ENCODE measurements at places on chromosomes 6 and 20.

GRCh38 chr6:72715119-72715518, 93.3 kb downstream of the KCNQ5 start:
- DNase-seq, result no peak
- no peak overlapping the region for H3K4me3 ChIP-seq
- no peak overlapping the region for H3K27ac ChIP-seq
- no peaks in the 10 kb centered on the region for H3K36me3 ChIP-seq

GRCh38 chr20:40922865-40923264, 105.8 kb upstream of the TOP1 start:
- H3K4me3 ChIP-seq, result no peak overlapping the region
- H3K27me3 ChIP-seq, result no peaks in the 10 kb centered on the region
- H3K27ac ChIP-seq, result no peak overlapping the region

- no peak overlapping the region for H3K27ac ChIP-seq
- H3K36me3 ChIP-seq, result no peaks in the 10 kb centered on the region
- H3K4me3 ChIP-seq, result no peak overlapping the region
- DNase-seq, result no peak
- H3K27me3 ChIP-seq, result no peaks in the 10 kb centered on the region
Observed at GRCh38 chr6:91743756-91744155, 1156.9 kb upstream of the MAP3K7 start.

- no peak overlapping the region for H3K4me3 ChIP-seq
- no peaks in the 10 kb centered on the region for H3K36me3 ChIP-seq
- H3K27me3 ChIP-seq, result peaks cover 3% of the 10 kb centered on the region
- DNase-seq, result no peak
- H3K4me1 ChIP-seq, result peaks cover 5% of the 10 kb centered on the region
Observed at GRCh38 chr6:7507600-7507999, 33.9 kb upstream of the DSP start.

DNA sequence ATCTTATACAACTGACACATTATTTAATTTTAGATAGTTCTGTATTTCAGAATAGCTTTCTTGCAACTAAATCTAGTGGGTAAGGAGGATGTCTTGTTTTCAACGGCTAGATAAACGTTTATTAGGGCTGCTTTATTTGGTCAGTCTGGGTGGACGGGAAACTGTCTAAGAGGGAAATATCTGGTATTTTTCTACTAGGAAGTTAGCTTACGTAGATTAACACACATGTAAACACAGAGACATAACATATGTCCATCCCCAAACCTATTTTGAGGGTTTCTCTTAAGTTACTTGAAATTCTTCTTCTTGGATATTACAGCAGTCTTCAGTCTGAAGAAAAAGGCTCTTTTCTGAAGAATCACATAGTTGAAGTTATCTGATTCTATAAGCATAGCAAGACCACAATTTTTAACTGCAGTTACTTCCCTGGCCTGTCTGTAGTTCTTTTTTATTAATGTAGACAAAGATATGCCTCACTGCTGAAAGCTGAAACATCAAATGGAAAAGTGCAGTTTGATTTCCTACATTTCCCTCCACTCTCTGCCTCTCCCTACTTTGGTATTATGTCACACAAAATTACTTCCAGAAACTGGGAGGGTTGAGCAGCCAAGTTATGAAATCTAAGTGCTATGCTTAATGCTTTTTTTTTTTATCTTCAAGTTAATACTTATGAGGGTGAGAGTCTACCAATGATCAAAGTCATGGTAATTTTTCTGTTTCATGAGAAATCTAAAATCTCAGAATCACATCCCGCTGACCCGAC, 37.4 kb downstream of the PLAGL1 start:
- no peak overlapping the region for H3K4me3 ChIP-seq
- DNase-seq, result no peak
- peaks cover 3% of the 10 kb centered on the region for H3K36me3 ChIP-seq
- peak overlapping the region; percentile 52 for H3K27ac ChIP-seq
- H3K27me3 ChIP-seq, result no peaks in the 10 kb centered on the region

- no peaks in the 10 kb centered on the region for H3K4me1 ChIP-seq
- H3K27me3 ChIP-seq, result no peaks in the 10 kb centered on the region
Observed at GRCh38 chr6:35168461-35168861, 27.3 kb upstream of the TCP11 start.

DNA sequence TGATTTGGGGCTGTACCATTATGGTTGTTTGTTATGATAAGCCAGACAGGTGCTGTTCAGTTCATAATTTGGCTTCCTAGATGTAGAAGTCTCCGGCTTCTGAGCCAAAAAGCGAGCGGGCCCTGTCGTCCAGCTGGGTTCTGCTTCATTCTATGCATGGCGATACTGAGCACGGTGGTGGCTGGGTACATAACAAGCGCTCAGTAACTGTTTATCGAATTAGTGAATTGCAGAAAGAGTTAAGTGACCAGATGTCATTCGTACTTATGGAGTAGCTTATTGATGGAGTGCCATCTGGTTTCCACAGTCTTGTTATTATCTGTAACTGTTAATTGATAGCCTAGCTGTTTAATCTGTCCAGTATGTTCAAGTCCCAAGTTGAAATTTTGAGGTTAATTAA, 85.0 kb downstream of the DTD1 start:
- H3K36me3 ChIP-seq, result no peaks in the 10 kb centered on the region
- no peak overlapping the region for H3K27ac ChIP-seq
- no peak for DNase-seq

DNA sequence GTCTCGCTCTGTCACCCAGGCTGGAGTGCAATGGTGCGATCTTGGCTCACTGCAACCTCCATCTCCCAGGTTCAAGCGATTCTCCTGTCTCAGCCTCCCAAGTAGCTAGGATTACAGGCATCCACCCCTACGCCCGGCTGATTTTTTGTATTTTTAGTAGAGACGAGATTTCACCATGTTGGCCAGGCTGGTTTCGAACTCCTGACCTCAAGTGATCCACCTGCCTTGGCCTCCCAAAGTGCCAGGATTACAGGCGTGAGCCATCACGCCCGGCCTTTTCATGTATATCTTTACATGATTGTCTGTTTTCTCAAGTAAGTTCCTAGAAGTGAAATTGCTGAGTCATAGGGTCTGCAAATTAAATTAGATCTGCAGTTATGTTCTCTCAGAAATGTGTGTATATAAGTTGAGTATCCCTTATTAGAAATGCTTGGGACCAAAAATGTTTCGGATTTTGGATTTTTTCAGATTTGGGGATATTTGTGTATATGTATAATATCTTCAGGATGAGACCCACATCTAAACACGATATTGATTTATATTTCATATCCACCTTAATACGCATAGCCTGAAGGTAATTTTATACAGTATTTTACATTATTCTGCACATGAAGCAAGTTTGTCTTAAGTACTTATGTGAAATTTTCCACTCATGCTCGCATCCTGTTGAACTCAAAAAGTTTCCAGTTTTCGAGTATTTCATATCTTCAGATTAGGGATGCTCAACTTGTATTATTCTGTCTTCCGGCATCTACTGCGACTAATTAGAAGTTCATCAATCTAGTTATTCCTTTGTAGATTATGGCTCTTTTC, 40.4 kb downstream of the TAB2 start:
- H3K27ac ChIP-seq, result no peak overlapping the region
- H3K4me3 ChIP-seq, result no peak overlapping the region
- DNase-seq, result no peak
- H3K27me3 ChIP-seq, result no peaks in the 10 kb centered on the region

DNA sequence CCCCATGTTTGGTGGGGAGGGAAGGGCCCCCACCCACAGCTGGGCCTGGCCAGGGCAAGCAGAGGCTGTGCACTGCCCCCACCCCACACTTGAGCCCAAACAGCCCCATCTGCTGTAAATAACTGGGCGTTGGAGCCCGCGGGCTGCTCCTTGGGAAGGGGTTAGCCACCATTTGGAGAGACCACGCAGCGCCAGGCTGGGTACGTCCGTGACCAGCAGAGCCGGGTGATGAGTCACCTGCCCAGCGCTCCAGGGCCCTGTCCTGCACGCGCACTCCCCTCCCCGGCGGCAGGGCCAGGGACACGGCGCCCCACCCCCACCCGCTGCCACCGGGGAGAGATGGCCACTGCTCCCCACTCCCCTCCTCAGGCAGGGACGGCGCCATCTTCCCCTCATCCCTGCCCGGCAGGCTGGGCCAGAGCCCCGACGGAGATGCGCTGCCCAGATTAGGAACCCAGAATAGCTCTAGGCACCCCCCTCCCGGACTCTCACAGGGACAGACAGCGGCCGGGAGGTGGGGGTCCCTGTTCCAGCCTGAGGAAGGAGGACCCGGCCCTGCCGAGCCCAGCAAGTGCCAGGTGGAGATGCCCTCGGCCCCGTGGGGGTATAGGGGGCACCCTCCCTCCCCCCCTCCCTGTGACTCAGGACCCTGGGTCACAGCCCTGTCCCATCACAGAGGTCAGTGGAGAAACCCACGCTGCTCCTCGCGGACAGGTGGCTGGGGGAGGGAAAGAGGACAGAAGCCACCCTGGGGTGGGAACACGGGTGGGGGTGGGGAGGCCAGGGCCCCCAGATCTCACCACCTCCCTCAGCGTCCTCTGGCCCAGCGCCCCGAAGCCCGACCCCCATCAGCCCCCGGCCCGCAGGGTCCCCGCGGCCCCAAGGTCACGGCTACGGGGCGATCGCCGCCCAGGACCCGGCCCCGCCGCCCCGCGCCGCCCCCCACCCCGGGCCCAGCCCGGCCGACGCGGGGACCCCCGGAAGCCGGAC, 642 bp downstream of the EEF1A2 start:
- no peaks in the 10 kb centered on the region for H3K27me3 ChIP-seq
- peaks cover 35% of the 10 kb centered on the region for H3K4me1 ChIP-seq
- no peak overlapping the region for H3K27ac ChIP-seq
- DNase-seq, result no peak
- no peaks in the 10 kb centered on the region for H3K36me3 ChIP-seq

- no peak for DNase-seq
- no peaks in the 10 kb centered on the region for H3K36me3 ChIP-seq
- H3K27ac ChIP-seq, result no peak overlapping the region
- no peak overlapping the region for H3K4me3 ChIP-seq
Observed at GRCh38 chr6:137102851-137103492, 58.2 kb upstream of the IL20RA start.

GRCh38 chr6:139879823-139880356, 505.4 kb upstream of the CITED2 start:
- H3K36me3 ChIP-seq, result no peaks in the 10 kb centered on the region
- DNase-seq, result no peak
- peaks cover 19% of the 10 kb centered on the region for H3K4me1 ChIP-seq
- no peak overlapping the region for H3K4me3 ChIP-seq

DNA sequence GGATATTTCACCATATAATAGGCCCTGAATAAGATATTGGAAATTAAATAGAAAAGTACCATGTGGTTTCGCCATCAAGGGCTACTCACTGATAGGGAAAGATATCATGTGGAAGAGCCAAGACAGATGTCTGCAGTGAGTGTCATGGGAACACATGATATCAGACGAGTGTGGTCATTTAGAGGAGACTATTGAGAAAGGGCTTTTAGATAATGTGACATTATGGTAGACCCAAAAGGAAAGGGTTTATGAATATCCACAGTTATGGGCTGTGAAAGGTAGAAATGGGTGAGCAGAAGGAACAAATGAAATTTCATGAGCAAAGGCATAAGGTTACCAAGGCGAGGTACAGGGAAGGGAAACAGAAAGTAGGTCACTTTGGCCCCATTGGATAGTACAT, 182.3 kb upstream of the PRSS16 start:
- H3K36me3 ChIP-seq, result no peaks in the 10 kb centered on the region
- DNase-seq, result no peak
- no peak overlapping the region for H3K27ac ChIP-seq

GRCh38 chr20:49624317-49624716, 56.4 kb upstream of the PTGIS start:
- H3K36me3 ChIP-seq, result no peaks in the 10 kb centered on the region
- no peaks in the 10 kb centered on the region for H3K27me3 ChIP-seq
- no peaks in the 10 kb centered on the region for H3K4me1 ChIP-seq

GRCh38 chr20:57573894-57574293, 13.0 kb downstream of the PCK1 start:
- H3K27ac ChIP-seq, result no peak overlapping the region
- no peak for DNase-seq
- no peaks in the 10 kb centered on the region for H3K36me3 ChIP-seq
- H3K4me1 ChIP-seq, result no peaks in the 10 kb centered on the region

DNA sequence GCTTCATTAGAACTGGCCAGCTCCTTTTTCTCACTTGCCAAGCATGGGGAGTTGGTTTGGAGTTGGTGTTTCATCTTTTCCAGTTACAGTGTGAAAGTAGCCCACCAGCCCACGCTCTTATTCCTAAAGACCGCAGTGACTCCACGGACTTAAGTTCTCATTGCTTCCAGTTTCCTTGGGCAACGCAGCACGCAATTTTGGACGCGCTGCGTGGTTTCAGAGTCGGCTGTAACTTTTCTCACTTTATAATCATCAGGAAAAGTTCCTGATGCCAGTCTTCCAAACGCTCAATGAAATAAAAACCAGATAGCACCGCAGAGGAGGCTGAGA, 381 bp upstream of the PEX7 start:
- H3K4me1 ChIP-seq, result no peaks in the 10 kb centered on the region
- H3K27me3 ChIP-seq, result no peaks in the 10 kb centered on the region
- no peak for DNase-seq
- H3K27ac ChIP-seq, result peak overlapping the region; percentile 86

GRCh38 chr6:150770637-150771036, 94.9 kb upstream of the MTHFD1L start:
- DNase-seq, result no peak
- no peak overlapping the region for H3K27ac ChIP-seq
- no peaks in the 10 kb centered on the region for H3K4me1 ChIP-seq
- no peaks in the 10 kb centered on the region for H3K36me3 ChIP-seq
- H3K4me3 ChIP-seq, result no peak overlapping the region

DNA sequence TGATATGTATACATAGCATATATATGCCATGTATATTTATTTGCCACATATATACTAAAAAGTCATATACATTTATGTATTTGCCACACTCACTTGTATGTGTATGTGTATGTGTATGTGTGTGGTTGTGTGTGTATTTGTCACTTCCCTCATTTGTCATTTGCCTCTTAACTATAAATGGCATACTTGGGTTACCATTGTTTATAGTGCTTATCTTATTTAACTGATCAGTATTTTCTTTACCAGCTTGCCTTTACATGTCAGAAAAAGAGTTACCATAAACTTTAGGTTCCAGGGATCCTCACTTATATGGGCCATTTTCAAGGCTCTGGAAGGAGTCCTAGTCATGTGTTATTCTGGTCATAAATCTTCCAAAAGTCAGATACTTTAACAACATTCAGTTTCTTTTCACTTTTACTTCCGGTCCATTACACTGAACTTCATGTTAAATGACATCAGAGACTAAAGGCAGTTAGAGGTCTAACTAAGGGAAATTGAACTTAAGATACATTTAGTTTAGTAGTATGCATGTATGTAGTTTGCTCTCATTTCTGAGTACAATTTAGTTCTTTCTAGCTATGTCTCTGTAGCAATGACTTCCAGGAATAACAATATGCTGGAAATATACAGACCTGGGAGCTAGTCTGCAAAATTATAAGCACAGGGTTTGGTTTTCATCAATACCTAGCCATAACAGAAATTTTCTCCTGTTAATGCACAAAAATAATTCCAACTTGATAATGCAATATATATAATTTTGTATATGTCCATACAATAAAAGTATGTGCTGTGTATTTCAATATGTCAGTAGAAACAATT, 33.7 kb upstream of the HIVEP1 start:
- no peaks in the 10 kb centered on the region for H3K4me1 ChIP-seq
- H3K27ac ChIP-seq, result no peak overlapping the region
- H3K4me3 ChIP-seq, result no peak overlapping the region
- H3K36me3 ChIP-seq, result no peaks in the 10 kb centered on the region
- H3K27me3 ChIP-seq, result no peaks in the 10 kb centered on the region

- no peaks in the 10 kb centered on the region for H3K36me3 ChIP-seq
- no peak overlapping the region for H3K4me3 ChIP-seq
- no peak for DNase-seq
- H3K27ac ChIP-seq, result no peak overlapping the region
Observed at GRCh38 chr20:34977365-34978091, 21.9 kb downstream of the MYH7B start.

- H3K4me1 ChIP-seq, result no peaks in the 10 kb centered on the region
- no peak overlapping the region for H3K4me3 ChIP-seq
- DNase-seq, result no peak
- no peaks in the 10 kb centered on the region for H3K27me3 ChIP-seq
- H3K36me3 ChIP-seq, result no peaks in the 10 kb centered on the region
- no peak overlapping the region for H3K27ac ChIP-seq
Observed at GRCh38 chr6:16511040-16511660, 250.1 kb downstream of the ATXN1 start.

All from tibial artery (tissue), 4 donors.